OCI-LY7 (cell line): ENCODE measurements at places on chromosomes 7 and 10.

GRCh38 chr10:122521011-122521410 lies 39.5 kb upstream of the DMBT1 start:
- DNase-seq, result no peak

DNA sequence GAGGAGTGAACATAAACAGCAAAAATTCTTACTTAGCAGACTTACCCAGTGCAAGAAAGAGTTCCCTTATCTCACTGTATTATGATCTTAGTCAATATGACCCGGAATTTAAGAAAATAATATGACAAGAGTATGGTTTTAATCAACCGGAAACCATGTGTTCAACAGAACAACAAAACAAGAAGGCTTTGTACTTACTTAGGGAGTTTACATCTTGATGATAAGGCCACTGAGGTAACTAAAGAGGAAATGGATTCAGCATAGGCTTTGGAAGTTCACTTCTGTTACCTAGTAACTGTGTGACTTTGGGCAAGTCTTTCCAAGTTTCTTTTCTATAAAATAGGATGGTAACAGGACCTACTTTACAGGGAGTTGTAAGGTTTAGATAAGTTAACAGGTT lies 7.4 kb upstream of the FAS start:
- DNase-seq, result no peak

GRCh38 chr10:90930971-90931871 lies 10.3 kb upstream of the ANKRD1 start:
- no peak for DNase-seq

DNA sequence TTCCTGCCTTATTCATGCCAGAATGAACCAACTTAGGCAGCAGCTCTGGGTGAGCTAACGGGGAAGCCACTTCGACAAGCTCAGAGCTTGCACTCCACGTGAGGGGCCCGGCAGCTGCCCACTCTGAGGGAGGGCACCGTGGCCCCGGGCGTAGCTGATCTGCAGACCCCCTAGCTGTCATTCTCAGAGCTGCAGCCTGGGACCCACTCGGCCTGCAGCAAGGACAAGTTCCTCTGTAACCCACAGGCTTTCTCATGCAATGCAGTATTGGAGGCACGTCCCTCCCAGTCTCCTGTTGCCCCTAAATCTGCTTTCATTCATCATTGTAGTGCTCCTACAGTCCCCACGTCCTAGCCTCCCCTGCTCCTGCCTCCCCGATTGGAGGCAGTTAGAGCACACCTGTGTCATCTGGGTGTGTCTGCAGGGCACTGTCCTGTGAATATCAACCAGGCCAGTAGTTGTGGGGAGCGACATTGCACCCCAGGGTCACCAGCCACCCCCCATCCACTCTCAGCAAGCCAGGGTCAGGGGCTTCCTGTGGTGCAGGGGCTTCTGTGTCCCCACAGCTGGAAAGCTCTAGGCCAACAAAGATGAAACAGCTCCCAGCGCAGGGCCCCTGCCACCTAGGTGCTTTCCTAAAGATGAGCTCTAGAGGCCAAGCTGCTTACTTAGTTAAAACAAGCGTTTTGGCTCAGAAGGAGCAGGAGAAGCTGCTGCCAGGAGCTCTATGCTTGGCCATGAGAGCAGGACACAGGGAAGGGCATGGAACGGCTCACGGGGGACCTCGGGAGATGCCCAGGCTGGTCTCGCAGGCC lies 333.6 kb downstream of the ADARB2 start:
- DNase-seq, result peak; percentile 35

GRCh38 chr7:151207315-151207714 lies 3.0 kb downstream of the H2BK1 start:
- DNase-seq, result no peak

- no peak for DNase-seq
Observed at GRCh38 chr7:129609666-129610065, 1.9 kb upstream of the NRF1 start.

DNA sequence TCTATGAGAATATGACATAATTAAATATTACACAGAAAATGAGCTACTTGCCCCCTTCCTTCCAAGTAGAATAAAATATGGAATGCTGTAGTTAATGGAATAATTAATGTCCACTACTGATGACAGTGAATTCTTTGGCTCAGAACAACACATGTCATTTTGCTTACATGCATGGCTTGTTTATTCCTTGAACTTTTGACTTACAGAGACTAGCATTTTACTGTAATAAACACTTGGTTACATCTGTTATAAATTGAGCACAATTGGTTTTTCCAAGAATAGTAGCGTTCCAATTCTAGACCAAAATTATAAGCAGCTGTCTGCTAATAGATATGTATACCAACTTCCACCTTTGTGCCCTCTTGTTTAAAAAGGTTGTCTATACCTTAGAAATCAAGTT lies 286.7 kb downstream of the OTUD1 start:
- DNase-seq, result no peak

DNA sequence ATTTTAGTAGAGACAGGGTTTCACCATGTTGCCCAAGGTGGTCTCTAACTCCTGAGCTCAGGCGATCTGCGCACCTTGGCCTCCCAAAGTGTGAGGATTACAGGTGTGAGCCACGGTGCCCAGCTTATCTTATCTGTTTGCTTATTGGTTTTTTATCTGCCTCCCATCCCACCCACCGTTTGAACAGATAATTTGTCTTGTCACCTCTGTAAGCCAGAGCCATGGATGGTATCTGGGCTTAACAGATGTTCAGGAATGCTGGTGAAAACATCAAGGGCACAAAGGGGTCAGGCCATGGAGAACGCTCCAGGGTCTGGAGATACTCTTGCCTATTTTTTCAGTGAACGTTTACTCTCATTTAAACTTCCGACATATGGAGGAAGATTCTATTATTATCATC lies 12.0 kb upstream of the NDST2 start:
- DNase-seq, result no peak

DNA sequence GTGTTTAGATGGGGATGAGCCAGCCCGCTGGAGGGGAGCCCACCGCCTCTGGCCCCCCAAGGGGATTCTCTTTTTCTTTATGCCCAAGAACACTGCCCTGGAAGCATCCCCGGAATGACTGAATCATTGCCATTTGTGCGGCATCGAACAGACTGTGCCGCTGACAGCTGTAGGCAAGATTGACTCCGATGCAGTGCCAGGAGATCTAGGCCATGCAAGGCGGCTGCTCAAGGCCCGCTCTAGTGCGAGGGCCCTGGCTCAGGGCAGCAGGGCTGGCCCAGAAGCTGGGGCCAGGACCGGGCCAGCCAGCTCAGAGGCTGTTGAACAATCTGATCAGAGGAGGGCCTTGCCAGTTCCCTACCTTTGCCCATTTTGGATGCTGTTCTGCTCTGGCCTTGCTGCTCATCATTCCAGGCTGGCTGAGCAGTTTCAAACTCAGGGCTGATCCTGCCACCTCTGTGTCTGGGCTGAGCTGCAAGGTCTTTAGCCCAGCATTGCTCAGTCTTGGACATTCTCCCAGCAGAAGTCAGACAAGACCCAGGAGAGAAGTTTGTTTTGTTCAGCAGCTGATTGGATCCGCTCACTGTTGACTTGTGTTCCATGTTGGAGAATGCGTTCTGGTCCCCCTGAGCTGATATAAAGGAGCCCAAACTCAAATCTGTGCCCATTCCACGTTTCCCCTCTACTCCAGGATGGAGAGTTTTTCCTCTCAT lies 485.3 kb upstream of the GALNT17 start:
- DNase-seq, result no peak

- DNase-seq, result no peak
Observed at GRCh38 chr10:1631282-1631681, 106.0 kb downstream of the ADARB2 start.

DNA sequence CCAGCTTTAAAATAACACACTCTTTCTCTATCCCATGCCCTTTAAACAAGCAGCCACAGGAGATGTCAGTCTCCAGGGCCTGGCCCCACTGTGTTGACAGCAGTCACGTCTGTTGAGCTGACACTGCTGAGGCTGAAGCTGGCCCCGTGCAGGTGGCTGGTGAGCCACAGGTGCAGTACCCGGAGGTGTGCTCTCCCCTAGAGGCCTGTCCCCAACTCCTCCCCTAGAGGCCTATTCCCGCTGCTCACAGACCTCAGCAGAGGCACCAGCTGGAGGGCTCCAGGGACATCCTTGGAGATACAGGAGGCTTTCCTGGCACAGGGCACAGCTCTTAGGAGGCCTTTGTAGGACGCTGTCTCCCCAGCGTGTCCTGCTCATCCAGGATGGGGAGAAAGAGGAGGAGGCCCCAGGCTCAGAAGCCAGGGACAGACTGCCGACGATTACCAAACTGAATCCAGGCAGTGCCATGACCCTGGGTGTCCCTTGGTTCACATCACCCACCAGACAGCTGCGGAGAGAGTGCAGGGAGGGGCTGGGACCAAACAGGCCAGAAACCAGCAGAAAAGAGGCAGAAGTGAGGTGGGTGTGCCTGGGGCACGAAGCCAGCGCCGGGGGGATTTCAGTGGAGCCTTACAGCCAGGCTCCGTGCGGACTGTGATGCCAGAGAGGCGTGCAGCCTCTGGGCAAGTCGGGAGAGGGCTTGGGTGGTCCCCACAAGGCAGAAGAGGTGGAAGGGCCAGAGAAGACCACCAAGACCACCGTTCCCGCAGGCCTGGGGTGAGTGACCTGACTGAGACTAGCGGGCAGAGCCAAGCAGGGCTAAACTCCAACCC lies 18.5 kb upstream of the TTYH3 start:
- peak; percentile 59 for DNase-seq

GRCh38 chr10:77840636-77841035 lies 85.9 kb downstream of the DLG5 start:
- no peak for DNase-seq

DNA sequence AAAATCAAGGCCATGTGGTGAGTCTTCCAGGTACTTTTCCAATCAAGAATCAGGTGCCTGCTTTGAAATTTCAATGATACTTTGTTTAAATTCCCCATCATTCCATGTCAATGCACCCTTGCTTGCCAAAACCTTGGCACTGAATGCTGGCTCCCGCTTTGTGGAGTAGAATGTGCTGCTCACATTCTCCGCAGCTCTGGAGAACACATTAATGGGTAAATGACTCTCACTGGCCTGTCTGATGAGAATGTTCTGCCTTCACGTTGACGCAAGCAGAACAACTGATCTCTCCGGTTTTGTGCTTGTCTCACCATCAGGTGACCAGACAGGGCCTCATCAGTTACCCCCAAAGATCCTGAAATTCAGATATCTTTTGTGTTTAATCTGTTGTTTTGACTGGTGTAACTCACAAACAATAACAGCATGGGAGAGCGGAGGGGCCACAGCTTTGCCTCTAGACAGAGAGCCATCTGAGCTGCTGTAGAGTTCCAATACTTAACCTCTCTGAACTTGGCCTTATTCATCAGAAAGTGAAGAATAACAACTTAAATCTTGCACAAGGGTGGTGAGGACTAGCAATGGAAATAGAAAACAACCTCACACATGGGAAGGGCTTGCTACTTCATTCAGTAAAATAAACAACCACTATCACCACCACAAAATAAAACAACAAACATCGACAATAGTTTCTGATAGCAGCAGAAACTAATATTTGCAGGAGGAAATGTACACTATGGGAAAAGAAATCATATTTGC lies 276.9 kb upstream of the IGFBP3 start:
- DNase-seq, result no peak

GRCh38 chr10:77965294-77965693 lies 38.7 kb upstream of the DLG5 start:
- no peak for DNase-seq

DNA sequence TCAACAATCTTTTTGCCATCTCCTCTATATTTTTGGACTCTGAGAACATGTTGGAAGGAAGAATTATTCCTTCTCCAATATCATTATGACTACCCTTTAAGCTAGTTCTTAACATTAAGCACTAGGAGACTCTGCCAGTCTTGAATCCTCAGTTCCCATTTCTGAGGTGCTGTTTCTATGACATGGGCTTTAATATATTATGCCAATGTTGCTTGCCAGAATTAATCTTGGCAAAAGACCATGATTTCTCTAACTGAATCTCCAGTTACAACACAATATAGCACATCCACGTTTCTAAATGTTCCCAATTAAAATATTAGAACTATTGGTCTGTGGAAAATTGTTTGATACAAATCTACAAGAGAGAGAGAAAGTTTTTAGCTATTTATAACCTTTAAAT lies 250.0 kb downstream of the HGF start:
- DNase-seq, result no peak

- DNase-seq, result no peak
Observed at GRCh38 chr10:36506697-36507496, 618.5 kb upstream of the ANKRD30A start.

GRCh38 chr7:129765352-129765751 lies 153.8 kb downstream of the NRF1 start:
- DNase-seq, result no peak

GRCh38 chr7:87628780-87629569 lies 777 bp downstream of the RUNDC3B start:
- no peak for DNase-seq

DNA sequence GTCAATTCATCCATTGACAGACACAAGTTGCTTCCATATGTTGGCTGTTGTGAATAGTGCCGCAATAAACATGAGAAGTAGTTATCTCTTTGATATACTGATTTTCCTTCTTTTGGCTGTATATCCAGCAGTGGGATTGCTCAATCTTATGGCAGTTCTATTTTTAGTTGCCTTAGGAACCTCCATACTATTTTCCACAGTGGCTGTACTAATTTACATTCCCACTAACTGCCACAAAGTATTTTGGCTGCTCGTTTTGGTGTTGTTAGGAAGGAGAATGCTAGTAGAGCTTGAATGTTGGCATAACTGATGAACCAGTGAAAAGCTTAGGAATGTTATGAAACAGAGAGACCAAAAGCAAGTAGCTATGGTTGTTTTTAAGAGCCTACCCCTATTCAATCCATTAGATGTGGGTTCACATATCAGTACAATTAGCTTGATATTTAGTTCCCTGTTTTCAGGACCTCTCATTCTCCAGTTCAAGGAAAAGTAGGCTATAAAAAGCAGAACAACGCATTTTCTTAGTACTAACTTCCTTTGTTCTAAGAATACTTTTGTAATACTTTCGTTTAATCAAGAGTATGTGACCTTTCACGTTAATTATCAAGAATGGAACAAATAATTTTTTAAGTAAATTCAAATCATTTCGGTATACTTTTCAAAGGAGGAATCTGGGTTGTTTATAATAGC lies 100.3 kb downstream of the FAS start:
- DNase-seq, result no peak

DNA sequence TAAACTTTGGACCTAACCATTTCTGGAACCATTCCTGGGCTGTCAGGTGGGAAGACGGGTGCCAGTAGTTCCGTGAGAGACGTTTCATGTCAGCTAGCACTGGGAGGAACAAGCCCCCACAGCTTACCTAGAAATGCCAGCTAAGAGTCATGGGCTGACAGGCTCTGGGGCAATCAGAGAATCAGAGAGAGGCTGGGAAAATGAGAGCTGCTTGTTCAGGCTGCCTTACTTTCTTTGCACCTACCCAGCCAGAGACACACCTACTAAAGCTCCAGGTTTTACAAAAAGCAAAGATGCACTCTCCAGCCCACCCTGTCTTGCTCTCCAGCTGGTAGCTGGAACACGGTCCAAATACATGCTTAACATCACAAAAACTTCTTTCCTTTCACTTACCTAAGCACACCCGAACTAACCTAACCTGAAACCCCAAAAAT lies 688 bp downstream of the PTN start:
- no peak for DNase-seq

DNA sequence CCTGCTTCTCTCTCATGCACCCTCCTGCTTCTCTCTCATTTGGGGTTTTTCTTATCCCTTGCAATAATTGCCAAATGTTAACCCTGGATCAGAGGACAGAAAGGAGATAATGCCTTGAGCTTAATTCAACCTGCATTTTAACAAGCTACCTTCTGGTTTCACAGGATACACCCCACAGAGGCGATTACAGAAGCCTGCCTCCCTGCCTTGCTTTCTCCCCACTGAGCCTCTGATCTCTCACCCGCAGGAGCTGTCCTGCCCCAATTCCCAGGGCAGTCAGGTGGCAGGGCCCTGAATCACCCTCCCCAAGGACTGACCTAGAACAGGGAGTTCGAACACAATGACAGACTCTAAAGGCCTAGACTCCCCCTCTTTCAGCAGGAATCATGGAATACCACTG lies 959.5 kb downstream of the GRID1 start:
- no peak for DNase-seq
